ENCODE measurements at places on chromosomes 11 and 22.

DNA sequence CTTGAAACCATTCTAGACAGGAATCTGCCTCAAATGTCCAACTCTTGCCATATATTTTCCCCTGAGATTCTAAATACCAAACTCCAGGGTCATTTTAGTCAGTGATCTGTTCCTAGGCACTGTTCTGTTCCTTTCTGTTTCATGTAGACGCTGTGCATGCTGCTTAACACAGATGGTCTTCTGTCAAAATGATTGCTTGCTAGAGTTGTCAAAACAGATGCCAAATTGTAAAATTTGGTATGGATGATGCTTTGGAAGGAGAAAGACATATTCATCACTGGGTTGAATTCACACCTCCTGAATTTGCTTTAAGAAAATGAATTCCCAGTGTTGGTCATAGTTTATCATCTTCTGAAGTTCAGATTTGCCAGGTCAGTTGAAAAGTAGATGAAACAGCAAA, 425.9 kb downstream of the ETS1 start:
- DNase-seq, result no peak

DNA sequence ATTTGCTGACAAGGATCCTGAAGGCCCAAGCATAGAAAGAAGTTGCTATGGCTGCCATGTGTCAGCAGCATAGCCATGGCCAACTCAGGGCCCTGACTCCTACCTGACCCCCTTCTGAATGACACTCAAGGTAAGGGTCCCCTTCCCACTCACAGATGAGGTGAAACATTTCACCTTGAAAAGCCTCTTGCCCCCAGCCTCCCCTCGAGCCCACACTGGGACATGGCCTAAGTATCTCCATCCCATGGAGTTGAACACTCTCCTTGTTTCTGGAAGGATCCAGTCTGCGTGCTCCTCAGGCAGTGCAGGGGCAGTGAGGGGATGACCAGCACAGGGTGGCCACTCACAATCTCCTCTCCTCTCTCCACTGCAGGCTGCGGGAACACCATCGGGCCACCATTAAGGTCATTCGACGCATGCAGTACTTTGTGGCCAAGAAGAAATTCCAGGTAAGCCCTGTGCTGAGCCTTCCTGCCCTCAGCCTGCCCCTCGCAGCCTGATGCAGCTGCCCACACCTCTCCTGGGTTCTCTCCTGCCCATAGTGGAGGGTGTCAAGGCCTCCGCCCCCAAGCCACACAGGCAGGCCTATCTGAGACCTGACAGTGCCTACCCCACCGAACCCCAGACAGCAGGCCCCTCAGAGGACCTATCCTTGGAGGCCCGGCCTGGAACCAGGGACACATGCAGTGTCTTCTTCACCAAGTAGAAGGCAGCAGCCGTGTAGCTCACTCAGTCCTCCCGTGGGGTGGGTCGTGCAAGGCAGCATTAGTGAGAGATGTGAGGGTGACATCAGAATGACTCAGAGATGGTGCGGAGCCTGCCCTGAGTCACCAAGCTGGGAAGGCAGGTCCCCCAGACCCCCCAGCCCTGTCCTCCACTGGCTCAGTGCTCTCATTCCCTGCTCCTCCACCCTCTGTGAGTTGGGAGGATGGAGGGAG, 68.9 kb upstream of the KCNQ1OT1 start:
- DNase-seq, result peak; percentile 77

DNA sequence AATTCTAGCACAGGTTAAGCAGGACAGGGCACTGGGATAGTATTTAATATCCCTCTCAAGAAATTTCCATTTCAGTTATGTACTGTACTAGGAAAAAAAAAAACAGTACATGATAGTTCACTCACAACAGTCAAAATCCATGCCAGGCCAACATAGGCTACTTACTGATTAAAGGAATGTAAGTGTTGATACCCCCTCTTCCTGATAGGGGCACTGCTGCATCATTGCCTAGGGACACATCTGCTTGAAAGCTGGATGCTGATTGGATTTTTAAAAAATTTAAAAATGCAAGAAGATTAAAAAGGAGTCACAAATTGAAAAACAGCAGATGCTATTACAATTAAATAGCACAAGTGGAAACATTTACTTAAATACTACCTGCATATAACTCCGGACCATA, 43.4 kb downstream of the APOL5 start:
- DNase-seq, result no peak

DNA sequence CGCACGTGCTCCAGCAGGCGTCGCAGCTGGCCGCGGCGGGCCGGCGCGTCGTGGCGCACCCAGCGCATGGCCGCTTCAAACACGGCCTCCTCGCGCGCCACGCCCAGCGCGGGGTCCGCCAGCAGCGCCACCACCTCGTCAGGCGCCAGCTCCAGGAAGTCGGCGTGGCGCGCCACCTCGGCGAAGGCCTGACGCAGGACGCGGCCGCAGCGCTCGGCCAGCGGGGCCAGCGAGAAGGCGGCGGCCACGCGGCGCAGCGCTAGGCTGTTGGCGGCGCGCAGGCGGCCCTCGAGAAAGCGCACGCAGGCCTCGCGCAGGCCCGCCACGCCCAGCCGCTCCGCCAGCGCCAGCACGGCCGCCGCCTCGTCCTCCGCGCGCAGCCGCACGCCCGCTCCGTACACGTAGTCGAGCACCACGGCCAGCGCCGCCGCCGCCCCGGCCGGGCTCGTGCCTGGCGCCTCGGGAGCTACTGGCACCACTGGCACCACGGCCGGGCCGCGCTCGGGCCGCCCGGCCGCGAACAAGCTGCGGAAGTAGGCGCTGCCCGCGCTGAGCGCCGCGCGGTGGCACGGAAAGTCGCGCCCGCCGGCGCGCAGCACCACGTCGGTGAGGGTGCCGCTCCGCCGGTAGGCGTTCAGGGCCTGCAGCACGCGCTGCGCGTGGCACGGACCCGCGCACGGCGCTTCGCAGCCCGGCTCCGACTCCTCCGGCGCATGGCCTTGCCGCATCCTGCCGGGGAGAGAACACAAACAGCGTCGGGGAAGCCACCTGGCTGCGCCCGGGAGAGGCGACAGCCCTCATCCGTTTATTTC, 2.9 kb downstream of the KLHL35 start:
- no peak for DNase-seq
